T-helper 2 cell treated with Interferon-gamma antibody and Interleukin-4, amounts not matched to agents 5 μg/mL and 100 μg/mL, for 36 hours (primary cell): ENCODE measurements at places on chromosomes 4 and X.

GRCh38 chr4:109764376-109764775, 34.5 kb upstream of the PLA2G12A start:
- DNase-seq, result no peak

- no peak for DNase-seq
Observed at GRCh38 chrX:69987691-69988090, 62.0 kb downstream of the AWAT2 start.

DNA sequence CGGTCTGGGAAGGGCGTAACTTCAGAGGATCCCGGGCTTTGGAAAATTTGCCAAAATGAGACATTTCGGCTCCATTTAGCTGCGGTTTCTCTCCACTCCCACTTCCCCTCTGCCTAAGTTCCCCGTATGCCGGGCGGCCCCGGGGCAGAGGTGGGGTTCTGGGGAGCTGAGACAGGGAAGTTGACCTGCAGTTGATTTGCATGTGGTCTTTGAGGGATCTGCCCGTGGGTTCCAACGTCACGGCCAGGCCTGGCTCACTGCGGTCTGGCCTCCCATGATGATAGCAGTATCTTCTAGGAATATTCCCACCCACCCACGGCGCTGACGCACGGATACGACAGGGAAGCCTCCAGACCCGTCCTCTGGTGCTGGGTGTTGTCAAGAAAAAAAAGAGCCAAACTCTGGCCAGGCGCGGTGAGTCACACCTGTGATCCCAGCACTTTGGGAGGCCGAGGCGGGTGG, 27.3 kb upstream of the CRLF2 start:
- DNase-seq, result no peak

GRCh38 chr4:2790583-2791517, 2.0 kb upstream of the SH3BP2 start:
- no peak for DNase-seq

DNA sequence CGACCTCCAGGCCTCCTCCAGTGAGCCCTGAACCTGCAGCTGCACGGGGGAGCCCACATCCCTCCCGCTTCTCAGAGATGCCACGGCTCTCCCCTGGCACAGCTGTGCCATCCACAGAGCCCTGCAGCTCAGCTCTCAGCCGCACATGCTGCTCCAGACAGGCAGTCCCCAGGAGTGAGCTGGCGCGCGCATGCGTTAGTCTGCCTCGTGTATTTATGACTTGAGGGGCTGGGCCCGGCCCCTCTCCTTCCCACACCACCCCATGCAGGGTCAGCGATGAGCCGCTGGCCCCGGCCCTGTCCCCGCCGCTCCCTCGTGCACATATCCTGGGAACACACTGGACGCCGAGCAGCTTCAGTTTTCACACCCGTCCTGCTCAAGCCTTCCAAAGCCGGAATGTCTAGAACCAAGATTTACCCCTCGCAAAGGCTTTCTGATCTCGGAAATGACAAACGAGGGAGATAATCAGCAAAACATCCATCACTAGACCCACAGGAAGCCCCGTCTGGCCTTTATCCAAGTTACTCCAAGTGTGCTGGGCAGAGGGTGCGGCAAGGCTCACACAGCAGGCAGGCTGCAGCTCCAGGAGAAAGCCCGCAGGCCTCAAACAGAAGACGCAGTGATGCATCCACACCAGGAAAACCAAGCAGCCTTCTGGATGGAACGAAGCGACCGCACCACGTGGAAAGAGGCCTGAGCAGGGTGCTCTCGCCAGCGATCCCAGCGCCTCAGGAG, 24.3 kb downstream of the GAK start:
- no peak for DNase-seq

GRCh38 chrX:119735467-119735866, 22.9 kb upstream of the SOWAHD start:
- no peak for DNase-seq

- no peak for DNase-seq
Observed at GRCh38 chrX:397575-397974, 10.9 kb upstream of the PPP2R3B start.

DNA sequence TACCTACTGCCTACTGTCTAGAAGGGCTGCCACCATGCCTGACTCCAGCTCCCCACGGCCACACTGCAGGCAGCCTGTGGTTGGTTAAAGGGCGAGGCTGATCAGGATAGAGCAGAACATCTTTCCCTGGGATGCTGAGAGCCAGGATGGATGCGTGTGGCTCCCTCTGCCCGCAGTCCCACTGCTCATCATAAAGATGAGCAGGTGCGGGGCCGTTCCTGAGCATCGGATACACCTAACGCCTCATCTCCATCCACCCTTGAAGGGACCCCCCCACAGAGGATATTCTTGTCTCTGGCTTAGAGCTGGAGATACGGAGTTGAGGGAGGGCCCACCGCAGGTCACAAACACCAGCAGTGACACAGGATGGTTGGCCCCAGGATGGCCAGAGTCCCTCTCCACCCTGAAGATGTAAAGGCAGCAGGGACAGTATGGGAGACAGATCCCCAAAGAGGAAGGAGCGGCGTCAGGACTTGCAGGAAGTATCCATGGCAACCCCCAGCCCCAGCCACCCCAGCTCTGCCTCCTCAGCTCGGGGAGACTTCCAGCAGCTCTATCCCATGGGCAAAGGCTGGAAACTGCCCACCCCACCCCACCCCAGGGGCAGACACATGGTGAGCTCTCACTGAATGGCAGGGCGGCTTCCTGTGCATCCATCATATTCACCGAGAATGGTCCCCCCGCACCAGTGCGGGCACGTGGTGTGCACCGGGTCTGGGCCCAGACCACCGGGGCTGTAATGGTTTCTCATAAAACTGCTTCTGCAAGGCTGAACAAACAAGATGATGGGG, 19.3 kb downstream of the PPP2R2C start:
- DNase-seq, result no peak

DNA sequence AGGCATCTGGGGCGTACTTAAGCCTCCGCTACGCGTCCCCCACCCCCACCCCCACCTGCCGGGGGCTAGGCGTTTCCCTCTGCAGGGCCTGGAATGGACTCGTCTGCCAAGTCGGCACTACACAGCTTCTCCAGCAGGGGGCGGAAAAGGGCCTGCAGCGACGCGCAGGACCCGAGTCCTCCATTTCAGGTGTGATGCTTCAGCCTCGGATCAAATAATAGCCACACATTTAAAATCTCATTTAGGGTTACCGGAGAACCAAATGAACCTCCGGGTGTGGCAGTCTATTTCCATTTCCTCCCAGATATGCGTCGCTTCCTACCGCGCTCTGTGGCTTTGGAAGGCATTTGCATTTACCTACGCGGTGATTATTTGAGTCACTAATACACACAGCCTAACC, 2.9 kb downstream of the PAK3 start:
- DNase-seq, result peak; percentile 42

DNA sequence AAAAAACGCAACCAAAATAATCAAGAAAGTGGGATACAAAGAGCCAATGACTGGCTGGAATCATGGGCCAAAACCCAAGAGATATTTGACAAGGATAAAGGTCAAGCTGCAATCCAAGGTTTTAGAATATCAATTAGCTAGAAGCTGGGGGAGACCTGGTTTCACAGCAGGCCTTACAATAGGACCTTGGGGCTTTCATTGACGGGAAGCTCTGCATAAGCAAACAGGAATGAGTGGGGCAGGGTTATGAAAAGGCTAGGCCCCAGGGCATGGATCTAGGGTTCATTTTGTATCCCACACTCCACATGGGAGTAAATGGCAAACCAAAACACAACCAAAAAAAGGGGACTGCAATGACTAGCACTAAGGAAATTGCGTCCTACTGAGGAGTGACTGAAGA, 215.3 kb downstream of the HS6ST2 start:
- DNase-seq, result no peak

- DNase-seq, result no peak
Observed at GRCh38 chr4:1467581-1468458, 61.6 kb upstream of the NKX1-1 start.

DNA sequence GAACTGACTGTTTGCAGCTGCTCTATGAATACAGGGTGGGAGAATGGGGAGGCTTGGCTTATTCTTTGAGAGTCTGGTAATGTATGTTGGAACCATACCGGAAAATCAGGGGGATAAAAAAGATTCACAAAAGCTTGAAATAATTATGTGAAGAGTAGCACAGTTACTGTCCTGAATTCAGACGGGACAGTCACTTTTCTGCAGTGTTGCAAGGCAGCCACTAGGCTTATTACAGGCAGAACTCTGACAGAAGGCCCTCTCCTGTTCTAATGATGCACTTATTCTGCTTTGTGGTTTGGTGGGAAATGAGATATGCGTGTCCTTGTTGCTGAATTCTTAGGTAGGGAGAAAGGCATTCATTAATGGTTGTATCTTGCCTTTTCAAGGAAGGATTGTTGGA, 37.2 kb downstream of the GUCY1B1 start:
- DNase-seq, result no peak

DNA sequence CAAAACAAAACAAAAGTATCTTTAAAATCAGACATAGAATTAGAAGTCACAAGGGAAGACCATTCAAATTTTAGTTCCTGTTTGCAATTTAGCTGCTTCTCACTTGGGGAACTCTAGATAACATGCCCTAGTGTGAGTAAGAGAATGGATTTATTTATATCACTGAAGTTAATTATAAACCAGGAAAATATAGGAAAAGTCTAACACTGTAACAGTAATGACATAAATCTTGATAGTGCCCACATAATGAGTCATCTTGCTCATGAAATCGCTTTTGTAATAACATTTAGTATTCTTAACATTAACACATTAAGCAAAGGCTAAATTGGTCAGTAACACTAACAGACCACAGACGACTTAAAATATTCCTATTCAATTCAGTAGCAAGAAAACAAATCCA, 710.7 kb downstream of the STPG2 start:
- no peak for DNase-seq

GRCh38 chrX:18354369-18355223, at the start of gene SCML2:
SCML2 (minus strand) TSS chrX:18354688; CDS start chrX:18334071, 20,617 bp downstream.
- peak; percentile 32 for DNase-seq

DNA sequence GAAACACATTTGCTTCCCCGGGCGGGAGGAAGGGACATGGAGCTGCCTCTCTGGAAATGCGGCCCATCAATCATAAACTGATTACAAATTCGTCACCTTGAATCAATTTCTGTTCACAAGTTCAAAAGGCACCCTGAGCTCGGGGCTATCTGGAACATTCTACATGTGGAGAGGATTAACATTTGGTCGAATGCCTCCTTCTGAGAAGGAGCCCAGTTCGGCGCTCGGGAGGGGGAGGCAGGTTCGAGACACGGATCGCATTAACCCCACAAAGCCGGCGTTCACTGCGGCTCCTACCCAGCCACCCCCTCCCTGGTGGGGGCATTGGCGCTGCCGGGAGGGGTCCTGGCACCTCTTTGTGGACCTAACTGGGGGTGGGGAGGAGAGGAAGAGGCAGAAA, 108.0 kb downstream of the CPZ start:
- DNase-seq, result no peak

GRCh38 chr4:161291222-161291621, 872.6 kb downstream of the FSTL5 start:
- DNase-seq, result no peak

DNA sequence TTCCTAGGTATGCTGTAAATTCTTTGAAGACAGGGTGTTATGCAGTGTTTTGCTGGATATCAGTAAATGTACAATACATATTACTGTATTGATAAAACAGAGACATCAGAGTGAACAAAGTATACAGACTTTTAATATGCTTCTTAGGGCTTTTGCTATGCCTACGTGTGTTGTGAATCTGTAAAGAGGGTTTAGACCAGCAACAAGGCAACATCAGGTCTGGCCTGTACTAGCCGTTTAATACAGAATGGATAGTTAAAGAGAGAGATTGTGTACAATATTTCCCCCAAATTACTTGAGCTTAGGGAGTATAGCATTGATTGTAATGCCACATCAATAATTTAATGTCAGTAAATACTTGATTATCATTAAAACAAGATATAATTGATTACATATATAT, 75.2 kb downstream of the PAQR3 start:
- no peak for DNase-seq

GRCh38 chrX:5537098-5537497, 691.6 kb downstream of the NLGN4X start:
- no peak for DNase-seq

DNA sequence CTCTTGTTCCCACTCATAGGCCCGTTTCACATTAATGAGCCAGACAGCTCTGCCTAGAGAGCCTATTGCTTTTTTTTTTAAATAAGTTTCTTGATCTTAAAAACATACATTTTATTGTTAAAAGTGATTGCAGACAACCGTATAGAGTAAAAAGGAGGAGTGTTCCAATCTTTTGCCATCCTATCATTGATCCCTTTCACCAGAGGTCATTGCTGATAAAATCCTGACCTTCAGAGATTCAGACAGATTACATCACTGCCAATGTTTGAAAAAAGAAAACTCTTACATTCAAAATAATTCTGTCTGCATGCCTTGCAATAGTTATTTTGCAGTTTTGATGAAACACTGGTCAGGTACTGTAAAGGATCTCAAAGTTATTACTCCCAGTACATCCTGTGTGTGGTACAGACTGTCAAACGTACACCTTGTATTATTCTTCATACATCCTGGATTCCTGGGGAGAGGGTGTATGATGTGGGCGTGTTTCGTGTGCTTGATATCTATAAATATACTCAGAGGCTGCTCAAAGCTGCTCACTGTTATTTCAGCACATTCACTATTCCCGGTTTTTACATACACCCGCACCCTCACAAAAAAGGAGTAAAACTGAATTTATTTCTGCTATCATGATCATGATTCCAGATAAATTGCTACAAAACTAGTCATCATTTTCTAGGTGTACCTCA, 15.4 kb upstream of the KLHL2 start:
- no peak for DNase-seq

GRCh38 chr4:71974681-71975080, 57.1 kb upstream of the NPFFR2 start:
- no peak for DNase-seq

DNA sequence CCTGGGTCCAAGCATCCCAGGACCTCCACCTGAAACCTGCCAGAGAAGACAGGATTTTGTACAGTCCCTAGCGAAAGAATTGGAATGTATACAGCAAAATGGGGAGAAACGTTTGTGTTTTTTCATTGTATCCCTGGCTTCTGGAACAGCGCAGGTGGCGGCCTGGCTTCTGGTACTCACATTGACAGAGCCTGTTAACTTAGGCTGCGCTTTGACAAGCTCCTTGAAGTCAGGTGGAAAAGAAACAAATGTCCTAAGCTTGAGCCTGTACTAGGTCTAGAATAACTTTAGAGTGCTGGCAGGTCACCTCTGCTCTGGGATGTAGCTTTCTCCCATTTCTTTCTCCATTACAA, 343.7 kb upstream of the KLF3 start:
- no peak for DNase-seq

- DNase-seq, result no peak
Observed at GRCh38 chrX:100731441-100732281, at the start of gene SYTL4. SYTL4 (minus strand) TSS chrX:100732121; CDS start chrX:100702037, 30,084 bp downstream.

DNA sequence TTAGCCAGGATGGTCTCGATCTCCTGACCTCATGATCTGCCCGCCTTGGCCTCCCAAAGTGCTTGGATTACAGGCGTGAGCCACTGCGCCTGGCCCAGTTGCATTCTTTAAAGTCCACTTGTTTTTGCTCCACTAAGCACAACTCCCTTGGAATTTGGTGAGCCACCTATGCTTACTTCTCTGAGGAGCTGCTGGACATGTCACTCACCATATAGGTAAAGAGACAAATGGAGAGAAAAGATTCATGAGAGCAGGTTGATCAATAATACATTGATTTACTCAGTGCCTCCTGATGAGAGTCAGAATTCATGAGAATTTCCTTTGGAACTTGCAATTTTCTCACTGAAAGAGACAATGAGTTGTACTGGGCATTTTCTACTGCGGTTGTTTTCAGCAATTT, 48.2 kb downstream of the USP26 start:
- DNase-seq, result no peak

GRCh38 chr4:15562623-15563022, 92.5 kb downstream of the FBXL5 start:
- DNase-seq, result no peak

- DNase-seq, result no peak
Observed at GRCh38 chr4:54036184-54036583, 28.2 kb downstream of the CHIC2 start.
